Left ventricle myocardium inferior (tissue), 1 donor: ENCODE measurements at places on chromosomes 11 and 22. TPM values are rescaled to one million over a fixed set of nuclear protein-coding genes. Genes with fewer than 3 reads are reported as not detected.

KLHL35 gene
- total RNA-seq, result 0.74 TPM

ARHGEF17 gene
- 53.1 TPM for total RNA-seq

OR56B1 gene
- not detected for total RNA-seq

DNA sequence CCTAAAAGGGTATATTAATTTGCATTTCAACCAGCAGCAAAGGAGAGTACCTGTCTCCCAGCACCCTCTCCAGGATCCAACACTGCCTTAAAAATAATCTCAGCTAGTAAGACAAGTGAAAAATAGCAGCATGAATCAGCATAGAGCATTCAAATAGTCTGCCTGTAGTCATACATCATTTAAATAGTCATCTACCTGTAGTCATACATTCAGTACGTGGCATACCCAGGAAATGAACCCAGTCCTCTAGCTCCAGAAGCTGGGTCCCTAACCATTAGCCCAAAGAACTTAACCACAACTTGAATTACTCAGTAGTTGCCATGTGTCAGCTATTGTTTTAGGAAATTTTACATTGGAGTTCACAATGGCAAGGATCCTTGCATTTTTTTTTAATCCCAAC is 9.3 kb downstream of the TENM4 start:
- no peak for DNase-seq

GRCh38 chr11:32311346-32312065 is 123.8 kb downstream of the WT1 start:
- DNase-seq, result no peak

GRCh38 chr11:2715716-2716350 is 16.0 kb upstream of the KCNQ1OT1 start:
- DNase-seq, result no peak

PRAME gene
- not detected for total RNA-seq

DNA sequence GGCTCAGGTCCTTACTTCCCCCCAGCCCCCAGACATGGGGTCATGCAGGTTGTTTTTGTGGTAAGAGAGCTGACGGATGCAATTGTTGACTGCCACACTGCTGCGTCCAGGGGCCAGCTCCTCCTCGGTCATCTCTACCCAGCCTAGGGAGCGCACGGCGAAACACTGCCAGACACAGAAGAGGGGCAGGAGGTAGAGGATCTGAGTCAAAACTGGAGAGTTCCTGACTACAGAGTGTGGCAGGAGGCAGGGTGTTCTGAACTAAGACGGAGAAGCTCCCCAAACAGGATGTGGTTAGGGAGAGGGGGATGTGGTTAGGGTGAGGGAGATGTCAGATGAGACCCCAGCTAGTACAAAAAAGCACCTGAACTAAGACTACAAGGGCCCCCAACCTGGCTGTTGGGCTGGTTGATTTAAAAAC is 12.3 kb downstream of the SMPD1 start:
- no peak for DNase-seq

- DNase-seq, result no peak
These were observed 1151.2 kb upstream of the CCDC90B start for GRCh38 chr11:84437071-84437980.

GRCh38 chr22:48578138-48579042 is 1249.3 kb downstream of the BRD1 start:
- DNase-seq, result no peak

- peak; percentile 90 for DNase-seq
These were observed 10.9 kb downstream of the ROBO3 start for GRCh38 chr11:124875943-124876817.

DNA sequence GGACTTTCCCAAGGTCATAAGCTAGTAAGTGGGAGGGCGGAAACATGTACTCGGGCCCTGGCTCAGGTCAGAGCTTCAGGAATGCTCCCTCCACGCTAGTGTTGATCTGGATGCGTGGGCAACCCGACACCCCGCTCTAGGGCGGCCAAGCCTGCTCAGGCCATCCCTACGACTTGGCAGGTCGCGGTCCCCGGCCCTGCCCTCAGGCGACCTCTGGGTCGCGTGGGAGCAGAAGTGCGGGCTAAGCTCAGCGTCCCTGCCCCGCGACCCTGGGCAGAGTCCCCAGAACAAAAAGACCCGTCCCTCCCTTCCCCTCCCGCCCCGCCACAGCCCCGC is 781 bp upstream of the TEF start:
- DNase-seq, result no peak

DNA sequence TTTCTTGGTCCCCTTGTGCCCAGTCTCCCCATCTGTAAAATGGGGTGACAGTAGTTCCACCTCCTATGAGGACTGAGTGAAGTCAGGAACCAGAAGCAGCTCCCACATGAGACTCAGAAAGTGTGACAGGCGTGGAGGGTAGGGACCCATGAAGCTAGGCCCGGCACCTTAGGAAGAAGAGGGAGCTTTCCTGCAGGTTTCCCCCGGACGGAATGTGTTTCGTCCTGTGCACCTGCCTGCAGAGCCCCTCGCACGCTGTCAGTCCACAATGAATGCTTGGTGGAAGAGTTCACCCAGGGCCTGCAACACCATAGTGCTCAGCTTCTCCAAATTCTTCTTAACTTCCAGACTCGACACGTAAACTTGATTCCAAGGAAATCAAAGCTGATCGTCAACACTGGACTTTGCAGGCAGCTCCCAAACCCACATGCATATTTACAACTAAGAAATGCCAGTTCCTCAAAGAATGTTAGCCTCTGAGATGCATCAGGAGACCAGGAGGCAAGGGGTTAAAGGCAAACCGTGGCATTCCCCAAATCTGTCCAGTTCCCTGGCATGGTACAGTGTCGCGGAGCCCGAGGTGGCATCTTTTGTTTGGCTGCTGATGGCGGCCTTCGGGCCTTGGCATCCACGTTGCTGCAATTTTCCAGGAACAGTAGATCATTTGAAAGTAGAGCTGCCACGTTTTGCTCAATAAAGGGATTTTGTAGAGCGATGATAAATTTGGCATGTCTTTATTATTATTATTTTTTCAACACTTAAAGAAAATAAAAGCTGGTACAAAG is 15.4 kb downstream of the LRP5 start:
- DNase-seq, result no peak

DNA sequence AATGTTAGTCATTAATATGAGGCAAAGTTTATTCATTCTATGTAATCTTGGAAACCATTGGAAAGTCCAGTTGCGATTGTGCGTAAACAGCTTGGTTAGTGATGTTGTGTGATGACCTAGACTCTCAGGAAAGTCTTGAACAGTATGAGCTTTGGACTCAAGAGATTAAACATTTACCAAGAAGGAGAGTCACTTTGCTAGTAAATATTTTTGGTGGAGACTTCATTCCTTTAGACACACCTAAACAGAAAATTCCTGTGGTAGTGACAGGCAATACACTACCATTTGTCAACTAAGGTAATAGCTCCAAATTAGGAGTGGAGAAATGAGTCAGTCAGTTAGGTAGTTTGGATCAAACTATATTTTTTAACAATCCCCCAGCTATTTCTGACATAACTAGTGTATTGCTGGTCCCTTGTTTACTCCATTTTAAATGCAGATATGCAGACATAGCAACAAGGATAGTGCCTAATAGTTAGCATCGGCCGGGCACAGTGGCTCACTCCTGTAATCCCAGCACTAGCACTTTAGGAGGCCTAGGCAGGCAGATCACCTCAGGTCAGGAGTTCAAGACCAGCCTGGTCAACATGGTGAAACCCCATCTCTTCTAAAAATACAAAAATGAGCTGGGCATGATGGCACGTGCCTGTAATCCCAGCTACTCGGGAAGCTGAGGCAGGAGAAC is 89.3 kb downstream of the ARHGAP42 start:
- no peak for DNase-seq

GRCh38 chr11:60315871-60316270 is 11.2 kb upstream of the MS4A6E start:
- DNase-seq, result no peak

OR52I2 gene
- not detected for total RNA-seq

OVOL1 gene
- total RNA-seq, result not detected

CDPF1 gene
- 6.4 TPM for total RNA-seq

DNA sequence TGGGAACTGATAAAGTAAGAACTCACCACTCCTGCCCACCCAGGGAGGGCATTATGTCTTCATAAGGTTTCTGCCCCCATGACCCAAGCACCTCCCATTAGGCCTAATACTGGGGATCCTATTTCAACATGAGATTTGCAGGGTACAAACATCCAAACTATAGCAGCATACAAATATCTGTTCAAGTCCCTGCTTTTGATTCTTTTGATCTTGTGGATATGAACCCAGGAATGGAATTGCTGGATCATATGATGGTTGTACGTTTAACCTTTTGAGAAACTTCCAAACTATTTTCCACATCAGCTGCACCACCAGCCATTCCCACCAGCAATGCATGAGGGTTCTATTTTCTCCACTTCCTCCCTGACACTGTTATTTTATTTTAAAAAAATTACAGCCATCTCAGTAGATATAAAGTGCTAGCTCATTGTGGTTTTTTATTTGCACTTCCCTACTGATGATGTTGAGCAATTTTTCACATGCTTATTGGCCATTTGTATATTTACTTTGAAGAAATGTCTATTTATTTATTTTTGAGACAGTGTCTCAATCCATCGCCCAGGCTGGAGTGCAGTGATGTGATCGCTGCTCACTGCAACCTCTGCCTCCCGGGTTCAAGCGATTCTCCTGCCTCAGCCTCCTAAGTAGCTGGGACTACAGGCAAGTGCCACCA is 7.1 kb upstream of the ATG16L2 start:
- no peak for DNase-seq

- no peak for DNase-seq
These were observed 14.2 kb downstream of the TMEM121B start for GRCh38 chr22:17106785-17107546.
